CD4-positive, alpha-beta T cell (primary cell): ENCODE measurements at places on chromosomes 5 and 9. TPM values are rescaled to one million over a fixed set of nuclear protein-coding genes. Genes with fewer than 3 reads are reported as not detected.

The LCN15 gene
- total RNA-seq, result not detected

DNA sequence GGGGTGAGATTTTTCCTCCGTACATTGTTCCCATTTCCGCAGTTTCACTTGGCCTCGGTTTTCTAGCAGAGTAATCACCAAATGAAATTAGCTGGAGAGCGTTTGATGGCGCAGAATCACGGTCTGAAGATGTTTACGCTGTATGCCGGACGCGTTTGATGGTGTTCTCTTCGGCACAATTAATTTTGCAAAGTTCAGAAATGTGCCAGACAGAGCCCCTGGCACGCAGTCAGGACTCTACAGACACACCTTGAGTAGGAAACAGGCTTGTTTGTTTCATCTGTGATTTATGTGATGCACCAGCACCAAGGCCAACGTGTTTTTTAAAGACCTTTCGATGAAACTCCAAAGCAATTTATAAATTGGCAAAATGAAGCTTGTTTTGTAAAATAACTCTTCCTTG lies 863 bp upstream of the LIFR start:
- DNase-seq, result no peak
- H3K36me3 ChIP-seq, result no peaks in the 10 kb centered on the region
- no peak overlapping the region for H3K27ac ChIP-seq
- H3K27me3 ChIP-seq, result peaks cover 60% of the 10 kb centered on the region

- no peak for DNase-seq
- no peaks in the 10 kb centered on the region for H3K27me3 ChIP-seq
- no peak overlapping the region for H3K4me3 ChIP-seq
- H3K4me1 ChIP-seq, result no peaks in the 10 kb centered on the region
- no peak overlapping the region for H3K27ac ChIP-seq
Observed at GRCh38 chr5:51172903-51173626, 210.2 kb upstream of the ISL1 start.

The ADAMTS13 gene
- total RNA-seq, result 2.6 TPM

- no peaks in the 10 kb centered on the region for H3K27me3 ChIP-seq
- H3K36me3 ChIP-seq, result peaks cover 28% of the 10 kb centered on the region
- peaks cover 65% of the 10 kb centered on the region for H3K4me1 ChIP-seq
- no peak overlapping the region for H3K4me3 ChIP-seq
- H3K27ac ChIP-seq, result no peak overlapping the region
Observed at GRCh38 chr5:1796371-1797102, 3.1 kb downstream of the MRPL36 start.
